Stimulated activated CD4-positive, alpha-beta T cell treated with anti-CD3 and anti-CD28 coated beads, Interleukin-2, amount 100 ng/mL, for 4 hours (primary cell): ENCODE measurements at places on chromosomes 7 and 10.

DNA sequence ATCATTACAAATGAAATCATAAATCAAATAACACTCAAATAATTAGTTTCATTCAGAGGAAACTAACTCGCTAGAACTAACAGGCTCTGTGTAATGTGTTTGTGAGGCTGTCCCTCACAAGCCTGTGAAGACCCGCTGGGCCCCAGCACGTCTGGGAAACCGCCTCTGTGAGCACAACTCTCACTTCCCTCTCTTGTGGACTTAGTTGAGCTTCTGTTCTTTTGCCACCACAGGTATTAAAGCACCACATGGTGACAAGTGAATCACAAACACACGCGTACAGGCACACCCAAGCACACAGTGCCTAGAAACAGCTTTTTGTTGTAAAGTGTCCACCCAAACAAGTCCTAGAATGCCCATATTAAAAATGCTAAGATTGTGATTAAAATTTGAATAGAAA, 51.0 kb downstream of the ZNF777 start:
- DNase-seq, result no peak

DNA sequence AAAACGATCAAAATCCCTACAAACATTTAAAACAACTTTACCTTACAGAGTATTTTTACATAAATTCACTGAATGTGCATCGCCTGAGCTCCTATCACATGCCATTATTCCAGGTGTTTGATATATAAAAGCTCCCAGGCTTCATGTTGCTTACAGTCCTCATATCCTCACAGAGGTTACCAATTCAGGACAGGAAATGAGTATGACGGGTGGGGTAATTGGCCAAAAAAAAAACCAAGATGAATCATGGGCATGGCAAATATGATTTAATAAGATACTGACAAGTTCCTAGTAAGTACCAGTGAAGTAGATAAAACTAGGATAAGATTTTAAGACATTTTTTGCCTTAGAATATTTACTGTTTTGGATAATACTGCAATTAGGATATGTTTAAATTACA, 135.8 kb downstream of the KMT2E start:
- DNase-seq, result no peak

GRCh38 chr10:88082806-88083596, 219.6 kb downstream of the PTEN start:
- no peak for DNase-seq

- DNase-seq, result peak; percentile 40
These were observed 42.3 kb upstream of the DUSP5 start for GRCh38 chr10:110455446-110455845.

DNA sequence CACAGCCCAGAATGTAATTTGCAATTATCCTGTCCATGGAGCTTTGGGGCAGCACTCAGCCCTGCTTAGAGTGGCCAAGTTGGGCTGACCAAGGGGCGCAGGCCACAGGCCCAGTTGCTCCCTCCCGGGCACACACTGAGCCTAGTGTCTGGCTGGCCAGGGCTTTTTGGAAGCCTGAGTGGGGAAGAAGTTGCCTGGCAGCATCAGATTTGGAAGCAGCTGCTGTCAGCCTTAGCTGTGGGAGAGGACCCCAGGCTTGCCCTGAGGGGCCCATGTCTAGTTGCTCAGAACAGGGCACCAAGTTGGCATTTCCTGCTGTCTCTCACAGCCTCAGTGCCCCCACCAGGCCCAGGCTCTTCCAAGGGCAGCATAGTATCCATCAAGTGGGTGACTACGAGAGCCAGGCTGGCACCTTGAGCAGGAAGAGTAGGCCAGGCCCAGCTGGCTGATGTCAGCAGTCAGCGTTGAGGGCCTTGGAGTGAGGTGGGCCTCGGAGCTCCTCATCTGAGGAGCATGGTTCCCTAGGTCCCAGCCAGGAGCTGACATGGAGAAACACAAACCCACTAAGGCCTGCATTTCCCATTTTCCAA, 14.4 kb downstream of the ANTXRL start:
- DNase-seq, result no peak

DNA sequence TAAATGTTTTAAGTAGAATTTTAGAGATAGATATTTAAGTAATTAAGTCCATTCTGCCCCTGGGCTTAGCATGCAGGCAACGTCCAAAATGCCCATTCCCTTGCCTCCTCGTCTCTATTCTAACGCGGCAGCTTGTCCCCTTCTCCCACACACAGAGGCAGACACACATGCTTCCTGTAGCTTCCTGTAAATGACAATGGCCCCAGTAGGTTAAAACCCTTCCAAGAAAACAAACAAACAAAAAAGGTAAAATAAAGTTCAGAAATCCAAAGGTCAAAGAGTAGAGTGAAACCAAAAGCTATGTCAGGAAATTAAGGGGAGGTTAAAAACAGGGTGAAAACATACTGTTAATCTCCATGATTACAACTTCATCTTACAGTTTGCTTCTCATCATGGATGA, 857.6 kb downstream of the GATA3 start:
- DNase-seq, result no peak

- DNase-seq, result no peak
These were observed 21.8 kb downstream of the ITPRIP start for GRCh38 chr10:104316321-104317099.

- DNase-seq, result no peak
These were observed 83.9 kb downstream of the ADCY1 start for GRCh38 chr7:45657890-45658715.

DNA sequence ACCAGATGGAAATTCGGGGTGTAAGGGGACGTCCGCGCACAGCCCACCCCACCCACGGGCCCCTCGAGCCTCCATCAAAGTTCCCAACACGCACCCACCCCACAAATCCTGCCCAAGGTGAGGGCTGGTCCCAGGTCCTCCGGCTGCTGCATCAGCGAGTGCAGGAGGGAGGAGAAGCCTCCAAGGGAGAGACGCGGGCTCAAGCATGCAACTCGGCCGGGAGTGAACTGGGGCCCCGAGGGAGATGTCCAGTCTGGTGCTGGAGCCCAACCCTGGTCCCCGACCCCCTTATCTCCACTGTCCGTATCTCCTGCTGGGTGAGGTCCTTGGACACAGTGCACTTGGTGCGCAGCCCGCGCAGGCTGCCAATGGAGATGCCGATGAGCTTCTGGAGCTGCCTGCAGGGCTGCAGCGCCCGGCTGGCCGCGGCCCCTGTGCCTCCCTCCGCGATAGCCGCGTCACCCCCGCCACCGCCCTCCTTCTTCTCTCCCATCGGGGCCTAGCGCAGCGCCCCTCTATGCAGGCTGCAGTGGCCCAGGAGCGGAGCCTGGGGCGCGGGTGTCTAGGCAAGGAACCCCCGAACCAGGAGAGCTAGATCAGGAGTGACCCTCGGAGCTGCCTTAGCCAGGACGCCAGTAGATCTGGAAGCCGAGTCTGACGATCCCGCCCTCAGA, 489.2 kb downstream of the ZNF33B start:
- no peak for DNase-seq
